ENCODE measurements at places on chromosomes 2 and 18.

GRCh38 chr2:95328358-95329125 lies 31.4 kb downstream of the KCNIP3 start:
- DNase-seq, result no peak

DNA sequence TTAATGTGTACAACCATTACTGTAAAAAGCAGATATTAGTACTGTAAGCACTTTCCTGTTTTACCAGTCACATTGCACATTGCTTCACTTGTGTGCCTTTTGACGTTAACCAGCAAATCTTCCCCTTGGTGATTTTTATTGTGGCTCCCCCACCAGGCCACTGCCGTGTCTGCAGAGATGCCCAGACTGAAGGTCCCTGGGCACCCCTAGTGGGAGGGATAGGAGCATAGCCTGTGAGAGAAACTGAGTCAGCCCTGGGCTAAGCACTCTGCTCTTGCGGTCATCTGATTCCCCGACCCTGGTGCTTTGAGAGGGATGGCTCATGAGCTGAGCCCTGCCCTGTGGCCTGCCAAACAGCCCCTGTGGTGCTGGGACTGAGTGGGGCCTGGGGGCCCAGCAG lies 73.4 kb downstream of the INPP4A start:
- no peak for DNase-seq

DNA sequence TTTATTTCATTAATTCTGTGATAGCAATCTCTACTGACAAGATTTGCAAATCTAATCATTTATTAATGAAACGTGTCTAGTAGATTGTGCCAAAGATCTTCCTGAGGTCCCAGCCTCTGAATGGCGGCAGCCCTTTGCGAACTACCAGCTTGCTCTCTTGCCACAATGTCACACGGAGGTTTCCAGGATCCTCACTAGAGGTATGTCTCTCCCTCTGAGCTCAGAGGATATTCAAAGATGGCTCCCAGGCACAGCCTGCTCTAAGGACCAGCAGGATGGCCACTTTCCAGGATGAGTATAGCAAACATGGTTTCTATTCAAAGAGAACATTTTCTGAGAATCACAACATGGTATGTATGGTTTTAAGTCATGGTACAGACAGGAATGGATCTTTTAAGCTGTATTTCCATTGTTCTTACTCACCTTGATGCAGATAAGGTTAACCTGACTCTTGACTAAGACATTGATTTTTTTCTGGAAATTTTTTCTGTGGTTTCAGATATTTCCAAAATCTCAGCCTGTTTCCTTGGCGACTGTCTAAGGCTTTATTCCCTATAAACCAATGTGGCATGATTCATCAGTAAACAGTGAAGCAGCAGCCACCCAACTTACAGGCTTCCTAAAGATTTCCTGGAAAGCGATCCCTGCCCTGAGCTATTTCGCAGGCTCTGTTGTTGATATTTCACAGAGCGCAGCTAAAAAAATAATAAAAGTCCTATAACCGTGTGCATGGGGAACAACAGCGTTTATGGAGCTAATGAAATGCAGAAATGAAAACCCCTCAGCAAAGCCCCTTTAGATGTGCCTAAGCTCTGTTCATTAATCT lies 54.1 kb upstream of the KLF7 start:
- peak; percentile 48 for DNase-seq

DNA sequence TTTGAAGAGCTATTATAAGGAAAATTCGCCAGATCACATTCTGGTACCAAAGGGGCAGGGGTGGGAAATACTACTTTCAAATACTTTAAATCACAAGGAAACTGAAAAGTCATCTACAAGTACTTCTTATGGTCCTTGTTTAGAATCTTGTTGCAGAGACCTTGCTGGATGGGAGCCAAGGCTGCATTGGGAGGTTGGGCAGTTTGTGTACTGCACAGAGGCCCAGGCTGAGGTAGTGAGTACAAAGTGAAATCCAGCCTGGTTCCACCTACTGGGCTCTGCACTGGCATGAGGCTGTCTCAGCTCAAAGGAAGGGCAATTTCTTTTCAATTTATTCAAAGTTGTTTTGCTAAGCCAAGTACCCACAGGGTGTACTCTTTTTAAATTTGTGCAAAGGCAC lies 140.3 kb upstream of the DLX2 start:
- no peak for DNase-seq

DNA sequence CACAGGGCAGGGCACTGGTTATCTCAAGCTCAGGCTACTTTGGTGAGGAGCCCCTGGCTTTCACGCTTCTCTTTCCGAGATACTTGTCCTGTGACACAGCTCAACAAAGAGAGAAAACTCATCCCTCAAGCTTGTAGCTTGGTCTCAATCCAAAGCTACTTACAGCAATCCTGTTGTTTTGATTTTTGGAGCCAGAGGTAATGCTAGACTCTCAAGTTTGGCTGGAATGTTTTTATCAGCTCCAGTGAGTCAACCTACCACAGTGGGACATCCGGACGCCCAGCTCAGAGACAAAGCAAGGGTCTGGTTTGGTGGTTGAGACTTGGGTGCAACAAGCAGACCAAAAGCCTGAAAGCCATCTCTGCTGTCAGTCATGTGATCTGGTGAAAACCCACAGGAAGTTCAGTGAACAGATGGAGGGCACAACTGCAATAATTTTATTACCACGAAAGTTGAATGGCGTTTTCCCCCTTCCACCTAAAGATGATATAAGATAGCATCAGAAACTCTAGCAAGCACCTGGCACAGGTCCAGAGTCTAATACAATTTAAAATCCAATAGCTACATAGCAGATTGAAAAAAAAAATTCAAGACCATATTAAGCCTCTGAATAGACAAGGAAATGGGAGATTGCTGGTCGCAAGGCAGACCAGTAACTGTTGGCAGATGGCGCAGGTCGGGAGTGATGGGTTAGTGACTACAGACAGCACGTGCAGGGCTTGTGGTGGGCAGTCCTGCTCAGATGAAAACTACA lies 102.3 kb upstream of the SMAD7 start:
- DNase-seq, result peak; percentile 57

DNA sequence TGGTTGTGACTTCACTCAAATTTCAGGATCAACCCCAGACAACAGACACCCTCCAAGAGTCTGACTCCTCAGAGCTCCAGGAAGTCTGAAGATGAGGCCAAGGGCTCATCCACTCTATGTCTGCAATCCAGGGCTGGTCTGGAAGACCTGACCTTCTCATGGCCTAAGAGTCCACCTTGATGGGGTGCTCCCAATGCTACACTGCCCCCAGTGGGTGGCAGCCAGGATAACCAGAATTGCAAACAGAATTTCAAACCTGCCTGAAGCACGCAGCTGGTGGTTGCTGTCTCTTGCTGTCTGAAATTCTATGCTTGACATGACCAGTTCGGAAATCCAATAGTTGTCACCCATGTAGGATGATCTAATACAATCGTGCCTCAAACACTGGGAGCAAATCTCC lies 96.0 kb downstream of the UXS1 start:
- no peak for DNase-seq

DNA sequence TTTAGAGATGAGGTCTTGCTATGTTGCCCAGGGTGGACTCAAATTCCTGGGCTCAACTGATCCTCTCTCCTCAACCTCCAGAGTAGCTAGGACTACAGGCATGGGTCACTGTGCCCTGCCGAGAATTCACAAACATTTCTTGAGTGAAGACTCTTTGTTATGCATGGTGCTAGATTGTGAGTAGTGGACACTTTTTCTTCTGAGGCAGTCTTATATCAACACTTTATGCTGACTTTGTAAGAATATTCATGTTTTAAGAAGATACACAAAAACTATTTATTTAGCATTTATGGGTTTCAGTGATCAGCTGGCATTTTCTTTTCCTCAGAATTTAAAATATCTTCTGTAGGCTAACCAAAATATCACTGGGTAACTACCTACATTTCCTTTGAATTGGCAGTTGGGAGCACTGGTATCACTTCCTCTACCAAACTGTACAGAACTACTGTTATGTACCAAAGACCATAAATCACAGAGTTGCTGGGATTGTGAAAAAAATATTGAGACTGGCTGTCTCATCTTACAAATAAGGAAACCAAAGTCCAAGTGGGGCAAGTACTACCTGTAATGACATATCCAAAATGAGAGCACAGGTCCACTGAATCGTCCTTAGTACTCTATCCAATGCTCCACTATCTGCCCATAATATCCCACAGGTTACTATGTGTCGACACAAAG lies 34.0 kb downstream of the DOCK10 start:
- no peak for DNase-seq

GRCh38 chr2:238785528-238785860 lies 62.4 kb upstream of the TWIST2 start:
- DNase-seq, result no peak

- DNase-seq, result no peak
These were observed 22.8 kb downstream of the ADRA2B start for GRCh38 chr2:96093528-96093927.

GRCh38 chr18:27605107-27605834 lies 420.2 kb upstream of the CHST9 start:
- DNase-seq, result peak; percentile 22

GRCh38 chr2:175027755-175028154 lies 22.6 kb upstream of the CHN1 start:
- DNase-seq, result no peak

- DNase-seq, result peak; percentile 34
These were observed 80.9 kb downstream of the PPP1R1C start for GRCh38 chr2:182066400-182067087.

GRCh38 chr2:29195796-29196195 lies 80.6 kb downstream of the CLIP4 start:
- DNase-seq, result no peak

GRCh38 chr2:21379140-21379539 lies 255.4 kb downstream of the TDRD15 start:
- no peak for DNase-seq

DNA sequence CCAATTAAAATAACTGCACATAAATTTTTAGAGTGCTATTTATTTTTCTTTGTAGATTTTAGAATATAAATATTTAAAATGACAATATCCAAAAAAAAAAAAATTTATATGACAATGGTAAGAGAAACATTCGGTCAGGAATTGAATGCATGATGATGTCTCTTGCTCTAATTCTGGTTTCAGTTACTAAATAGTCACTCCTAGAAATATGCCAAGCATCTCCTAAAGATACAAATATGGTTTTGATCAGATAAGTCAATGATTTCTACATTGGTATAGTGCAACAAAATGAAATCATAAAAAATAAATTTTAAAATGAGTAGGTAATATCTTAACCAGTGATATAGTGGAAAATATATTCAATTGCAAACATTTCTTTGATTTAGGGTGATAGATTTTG lies 95.9 kb upstream of the ACKR3 start:
- DNase-seq, result no peak

GRCh38 chr2:26346454-26347053 lies at the start of gene ADGRF3:
ADGRF3 (minus strand) TSS chr2:26346789; CDS start chr2:26346234, 555 bp downstream.
- no peak for DNase-seq

DNA sequence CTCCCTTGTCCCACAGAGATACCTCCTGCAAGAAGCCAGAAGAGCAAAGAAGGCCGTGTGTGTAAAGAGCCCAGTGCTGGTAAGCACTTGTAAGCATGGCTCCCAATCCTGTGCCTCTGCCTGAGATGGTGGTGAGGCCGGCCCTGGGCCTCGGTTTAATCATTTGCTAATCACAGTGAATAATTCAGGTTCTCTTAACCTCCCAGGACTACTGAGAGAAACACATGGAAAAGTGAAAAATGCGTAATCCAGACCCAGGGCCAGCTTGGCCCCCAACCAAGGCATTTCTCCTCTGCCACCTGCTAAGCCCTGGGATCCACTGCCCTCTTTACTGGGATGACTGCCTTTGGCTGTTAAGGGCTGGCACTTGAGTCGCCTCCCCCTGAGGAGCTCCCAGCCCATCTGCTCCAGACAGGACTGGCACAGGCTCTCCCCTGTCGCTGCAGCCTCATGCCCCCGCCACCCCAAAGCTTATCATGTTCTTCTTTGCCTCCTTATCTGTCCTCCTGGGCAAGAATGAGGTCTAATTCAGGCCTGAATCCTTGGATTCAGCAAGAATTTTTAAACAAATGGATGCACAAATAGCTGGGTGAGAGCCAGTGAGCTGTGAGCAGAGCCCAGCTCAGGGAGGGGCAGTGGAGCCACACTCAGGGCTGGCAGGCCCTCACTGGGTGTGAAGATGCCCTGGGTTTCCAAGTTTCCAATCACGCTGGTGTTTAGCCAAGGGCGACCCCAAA lies 193.9 kb upstream of the HS6ST1 start:
- no peak for DNase-seq

DNA sequence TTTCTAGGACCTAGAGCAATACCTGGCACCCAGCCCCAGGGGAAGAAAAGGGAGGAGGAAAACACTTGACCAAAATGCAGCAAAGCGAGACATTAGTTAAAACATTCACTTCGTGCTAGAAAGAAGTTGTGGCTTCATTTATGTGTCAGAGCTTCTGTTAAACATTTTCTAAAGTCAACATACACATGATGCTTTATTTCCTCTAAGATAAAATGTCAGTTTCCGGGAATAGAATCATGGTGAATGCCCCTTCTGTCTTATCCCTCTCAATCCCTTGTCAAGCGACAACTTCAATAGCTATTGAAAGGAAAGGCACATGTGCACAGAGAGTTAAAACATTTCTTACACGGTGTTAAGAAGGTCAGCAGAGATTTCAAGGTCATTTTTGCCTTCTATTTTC lies 404.6 kb upstream of the CWC22 start:
- DNase-seq, result no peak

DNA sequence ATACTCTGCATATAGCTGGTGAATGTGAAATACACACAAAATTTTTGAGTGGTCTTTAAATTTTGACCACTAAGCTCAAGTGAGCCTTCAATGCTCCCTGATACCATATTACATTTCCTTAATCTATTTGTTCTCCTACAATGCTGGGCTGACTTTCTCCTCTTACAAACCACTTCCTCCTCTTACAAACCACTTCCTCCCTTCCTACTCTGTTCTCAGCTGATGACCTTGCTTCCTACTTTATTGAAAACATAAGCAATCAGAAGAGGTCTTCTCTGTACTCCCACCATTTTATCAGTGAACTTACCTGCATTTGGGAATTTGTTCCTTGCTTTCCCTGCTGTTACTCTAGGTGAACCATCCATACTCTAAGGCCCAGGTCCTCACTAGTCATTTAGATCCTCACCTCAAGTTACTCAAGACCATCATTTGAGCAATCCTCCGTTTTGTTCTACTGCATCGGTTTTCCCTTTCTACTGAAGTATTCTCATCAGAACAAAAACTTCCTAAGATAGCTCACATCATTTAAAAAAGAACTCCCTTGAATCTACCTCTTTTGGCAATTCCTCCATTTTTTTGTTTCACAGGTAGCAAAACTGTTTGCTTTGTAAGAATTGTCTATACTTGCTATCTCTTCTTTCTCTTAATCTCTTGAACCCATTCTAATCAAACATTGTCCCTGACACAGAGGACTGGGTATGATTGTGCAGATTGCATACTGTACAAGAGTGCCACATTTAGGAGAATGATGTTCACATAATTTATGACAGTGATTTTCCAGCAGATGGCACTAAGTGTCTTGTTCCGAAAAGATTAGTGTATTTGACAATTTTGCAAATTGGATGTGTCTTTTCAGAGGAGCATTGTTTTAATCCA lies 96.5 kb downstream of the EPB41L5 start:
- DNase-seq, result no peak

GRCh38 chr2:170815746-170816503 lies 762 bp upstream of the GAD1 start:
- no peak for DNase-seq
